ENCODE measurements at places on chromosomes 11 and 22.

DNA sequence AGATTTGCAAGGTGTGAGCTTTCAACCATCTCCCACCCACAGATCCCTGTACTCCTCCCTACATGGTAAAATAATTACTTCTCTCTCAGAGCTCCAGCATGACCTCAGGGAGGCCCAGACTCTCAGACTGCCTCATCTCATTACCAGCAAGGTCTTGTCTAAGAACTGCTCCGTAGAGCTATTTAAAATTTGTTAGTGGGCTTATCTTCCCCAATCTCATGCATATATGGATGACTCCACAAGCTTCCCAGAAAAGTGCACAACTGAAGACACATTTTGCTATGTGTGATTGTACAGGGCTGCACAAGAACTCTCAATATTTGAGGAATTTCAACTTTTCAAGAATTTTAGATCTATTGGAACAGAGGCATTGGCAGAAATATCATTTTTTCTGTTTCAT lies 230.3 kb downstream of the CSNK2A3 start:
- no peak for DNase-seq

DNA sequence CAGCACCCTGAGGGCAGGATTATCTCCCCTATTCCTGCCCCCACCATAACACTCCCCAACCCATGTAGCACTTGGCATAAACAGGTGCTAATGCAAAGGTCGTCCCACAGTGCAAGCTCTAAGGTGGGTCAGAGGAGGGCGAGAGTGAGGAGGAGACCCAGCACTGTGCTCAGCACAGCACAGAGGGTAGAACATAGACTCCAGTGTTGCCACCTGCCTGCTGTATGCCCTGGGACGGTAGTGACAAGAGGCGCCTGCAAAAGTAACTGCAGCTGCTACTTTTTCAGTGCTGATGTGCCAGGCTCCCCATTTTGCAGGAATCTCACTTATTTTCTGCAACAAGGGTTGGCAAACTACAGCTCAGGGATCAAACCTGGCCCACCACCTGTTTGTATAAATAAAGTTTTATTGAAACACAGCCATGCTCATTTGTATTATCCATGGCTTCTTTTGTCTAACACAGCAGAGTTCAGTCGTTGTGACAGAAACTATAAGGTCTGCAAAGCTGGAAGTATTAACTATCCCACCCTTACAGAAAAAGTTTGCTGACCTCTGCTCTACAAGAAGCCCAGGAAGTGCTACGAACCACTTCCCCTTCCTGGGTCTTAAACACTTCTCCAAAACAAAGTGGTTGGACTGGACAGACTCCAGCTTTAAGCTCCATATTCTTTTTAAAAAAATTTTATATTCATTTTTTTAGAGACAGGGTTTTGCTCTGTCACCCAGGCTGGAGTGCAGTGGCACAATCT lies 16.9 kb upstream of the CDC42BPG start:
- DNase-seq, result peak; percentile 47

- DNase-seq, result no peak
Observed at GRCh38 chr11:6681949-6682348, 1.2 kb downstream of the MRPL17 start.

- no peak for DNase-seq
Observed at GRCh38 chr11:13227676-13228255, 49.8 kb upstream of the BMAL1 start.

- DNase-seq, result peak; percentile 54
Observed at GRCh38 chr11:57649826-57650738, at the start of gene YPEL4. YPEL4 (minus strand) TSS chr11:57649912; CDS start chr11:57647107, 2,805 bp downstream.

- DNase-seq, result no peak
Observed at GRCh38 chr11:127709960-127710359, 709.4 kb upstream of the KIRREL3 start.

GRCh38 chr11:21144531-21144930 lies 475.1 kb downstream of the NELL1 start:
- no peak for DNase-seq

All from B cell (primary cell).